ENCODE measurements at places on chromosomes 7 and 10.

DNA sequence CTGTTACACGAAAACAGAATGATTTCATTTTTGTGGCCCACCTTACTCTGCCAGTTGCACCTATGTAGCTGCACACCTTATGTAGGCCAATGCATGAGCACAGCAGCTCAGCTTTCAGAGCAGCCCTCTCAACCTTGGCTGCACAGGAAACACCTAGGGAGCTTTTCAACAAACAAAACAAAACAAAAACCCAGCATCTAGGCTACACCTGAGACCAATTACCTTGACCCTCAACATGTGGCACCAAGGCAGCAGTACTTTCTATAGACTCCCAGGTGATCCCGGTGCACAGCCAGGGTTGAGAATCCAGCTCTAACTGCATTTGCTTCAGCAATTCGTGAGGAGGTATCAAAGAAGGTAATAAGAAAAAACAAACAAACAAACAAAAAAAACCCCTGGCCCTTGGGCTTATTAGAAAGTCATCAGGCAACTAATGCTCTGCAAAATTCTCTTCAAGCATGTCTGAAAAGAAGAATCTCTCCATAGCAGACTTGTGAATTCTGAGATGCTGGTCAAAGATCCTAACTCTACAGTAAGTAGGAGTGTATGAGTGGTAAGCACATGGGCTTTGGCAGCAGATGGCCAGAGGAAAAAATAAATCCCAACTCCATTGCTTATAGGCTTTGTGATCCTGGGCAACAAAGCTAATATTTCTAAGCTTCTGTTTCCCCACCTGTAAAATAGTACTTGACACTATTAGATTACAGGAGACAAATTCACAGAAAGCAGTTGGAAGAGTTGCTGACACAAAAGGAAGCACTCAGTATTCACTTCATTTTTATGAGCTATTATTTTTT lies 113.4 kb upstream of the NOBOX start:
- DNase-seq, result no peak

DNA sequence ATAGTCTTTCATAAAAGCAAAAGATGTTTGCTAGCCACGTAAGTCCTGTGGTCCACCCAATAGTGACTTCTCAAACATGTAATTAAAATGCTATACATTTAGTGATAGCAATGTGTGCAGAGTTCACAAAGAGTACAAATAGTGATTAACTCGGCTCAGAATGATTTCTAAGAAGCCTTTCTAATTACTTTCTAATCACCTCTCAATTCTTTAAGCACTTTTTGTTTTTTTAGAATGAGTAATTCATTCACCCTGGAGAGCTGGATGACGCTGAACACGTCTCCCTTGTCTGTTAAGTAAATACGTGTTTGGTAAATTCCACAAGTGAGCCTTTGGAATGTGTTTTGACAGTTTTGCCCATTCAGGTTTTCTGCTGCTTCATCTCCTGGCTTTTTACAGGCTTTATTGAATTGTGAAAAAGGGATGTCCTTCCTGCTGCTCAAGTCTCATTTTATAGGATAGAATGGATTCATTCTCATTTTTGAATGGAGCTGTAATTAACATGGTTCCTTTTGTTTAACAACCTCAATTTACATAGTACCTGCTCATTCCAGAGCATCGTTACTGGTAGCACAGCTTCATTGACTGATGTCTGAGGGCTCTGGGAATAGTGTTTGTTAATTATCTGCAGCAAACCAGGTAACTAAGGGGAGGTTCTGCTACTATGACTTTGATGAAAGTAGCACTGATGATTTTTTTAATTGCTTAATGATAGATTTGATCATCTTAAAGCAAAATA lies 212.1 kb downstream of the VTI1A start:
- DNase-seq, result no peak

GRCh38 chr7:148772297-148773089 lies 73.8 kb downstream of the CUL1 start:
- peak; percentile 45 for DNase-seq

DNA sequence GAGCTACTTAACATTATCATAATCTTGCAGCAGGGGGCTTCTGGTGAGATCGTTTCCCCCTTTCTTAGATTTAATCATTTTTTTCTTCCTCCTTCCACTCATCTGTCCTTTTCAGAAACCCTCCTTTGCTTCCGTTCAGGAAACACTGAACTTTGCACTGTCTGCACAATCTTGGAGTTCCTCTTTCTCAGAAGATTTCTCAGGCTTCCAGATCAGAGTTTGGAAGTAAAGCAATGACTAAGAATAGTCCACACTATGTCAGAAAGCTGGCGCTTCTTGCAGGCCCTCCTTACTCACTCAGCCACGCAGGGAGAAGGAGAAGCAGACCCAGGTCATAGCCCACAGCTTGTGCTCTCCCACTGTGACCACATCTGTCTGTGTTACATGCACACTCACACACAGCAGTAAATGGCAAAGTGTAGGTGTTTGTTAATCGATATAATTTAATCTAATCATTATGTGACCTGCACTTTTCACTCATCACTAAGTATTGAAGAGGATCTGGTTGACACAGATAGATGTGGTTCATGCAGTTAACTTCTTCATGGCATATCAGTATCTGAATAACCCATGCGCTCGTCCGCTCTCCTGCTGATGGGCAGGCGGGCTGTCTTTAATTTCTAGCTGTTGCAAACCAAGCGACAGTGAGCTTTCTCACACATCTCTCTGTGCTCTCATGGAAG lies 30.2 kb downstream of the ALOX5 start:
- DNase-seq, result no peak

GRCh38 chr7:47661051-47661714 lies 79.3 kb upstream of the TNS3 start:
- DNase-seq, result no peak

DNA sequence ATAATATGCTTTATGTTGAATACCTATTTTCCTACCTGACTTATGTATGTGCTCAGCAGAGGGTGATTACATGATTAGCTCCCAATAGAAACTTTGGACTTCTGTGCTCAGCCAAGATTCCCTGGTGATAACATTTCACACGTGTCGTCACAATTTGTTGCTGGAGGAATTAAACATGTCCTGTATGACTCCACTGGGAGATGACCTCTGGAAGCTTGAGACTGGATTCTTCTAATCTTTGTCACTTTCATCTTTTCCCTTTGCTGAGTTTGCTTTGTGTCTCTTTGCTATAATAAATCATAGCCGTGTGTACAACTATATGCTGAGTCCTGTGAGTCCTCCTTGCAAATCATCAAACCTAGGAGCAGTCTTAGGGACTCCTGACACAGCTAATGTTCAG lies 120.9 kb upstream of the LRRTM3 start:
- no peak for DNase-seq

DNA sequence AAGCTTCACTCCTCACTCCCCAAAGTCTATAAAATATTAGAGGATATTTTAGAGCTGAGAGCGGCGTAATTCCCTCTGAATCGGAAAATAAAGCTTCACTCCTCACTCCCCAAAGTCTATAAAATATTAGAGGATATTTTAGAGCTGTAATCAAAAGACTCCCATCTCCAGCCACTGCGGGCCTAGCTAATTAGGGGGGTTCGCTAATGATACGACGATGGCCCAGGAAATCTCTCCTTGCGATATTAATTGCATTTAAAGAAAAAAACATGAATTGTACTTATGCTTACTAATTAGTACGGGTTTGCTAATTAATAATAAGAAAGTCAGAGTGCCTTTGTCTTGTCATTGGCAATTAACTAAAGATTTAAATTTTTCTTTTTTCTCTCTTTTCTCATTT lies 235.9 kb downstream of the MAD1L1 start:
- no peak for DNase-seq

- DNase-seq, result peak; percentile 68
Observed at GRCh38 chr10:93379731-93380575, 102.2 kb downstream of the MYOF start.

DNA sequence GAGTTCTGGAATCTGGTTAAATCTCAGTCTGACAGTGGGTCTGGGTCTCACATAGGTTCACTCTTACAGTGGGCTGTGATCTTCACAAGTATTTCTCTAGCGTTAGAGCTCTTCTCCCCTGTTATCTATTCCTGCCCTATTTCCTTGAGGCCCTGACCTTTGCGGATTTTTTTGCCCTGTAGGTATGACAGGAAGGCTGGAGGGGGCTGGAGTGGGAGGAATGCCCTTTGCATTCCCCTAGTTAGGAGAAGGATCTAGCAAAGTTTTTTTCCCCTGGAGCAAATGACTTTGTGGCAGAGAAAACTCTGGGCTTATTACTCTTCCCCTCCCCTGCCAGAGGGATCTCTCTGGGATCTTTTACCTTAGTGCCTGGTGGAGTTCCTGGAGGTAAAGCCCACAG lies 49.2 kb downstream of the GALNT11 start:
- no peak for DNase-seq

GRCh38 chr7:917255-918117 lies 37.0 kb downstream of the ADAP1 start:
- no peak for DNase-seq

GRCh38 chr10:42111076-42111475 lies 527.3 kb downstream of the ZNF33B start:
- DNase-seq, result no peak

GRCh38 chr7:27876756-27877155 lies 136.8 kb downstream of the TAX1BP1 start:
- DNase-seq, result no peak

GRCh38 chr10:93601146-93601773 lies at the start of gene RBP4:
Gene RBP4, minus strand, starts transcription at chr10:93601235. Its CDS starts 207 bp downstream, at chr10:93601028.
- no peak for DNase-seq

DNA sequence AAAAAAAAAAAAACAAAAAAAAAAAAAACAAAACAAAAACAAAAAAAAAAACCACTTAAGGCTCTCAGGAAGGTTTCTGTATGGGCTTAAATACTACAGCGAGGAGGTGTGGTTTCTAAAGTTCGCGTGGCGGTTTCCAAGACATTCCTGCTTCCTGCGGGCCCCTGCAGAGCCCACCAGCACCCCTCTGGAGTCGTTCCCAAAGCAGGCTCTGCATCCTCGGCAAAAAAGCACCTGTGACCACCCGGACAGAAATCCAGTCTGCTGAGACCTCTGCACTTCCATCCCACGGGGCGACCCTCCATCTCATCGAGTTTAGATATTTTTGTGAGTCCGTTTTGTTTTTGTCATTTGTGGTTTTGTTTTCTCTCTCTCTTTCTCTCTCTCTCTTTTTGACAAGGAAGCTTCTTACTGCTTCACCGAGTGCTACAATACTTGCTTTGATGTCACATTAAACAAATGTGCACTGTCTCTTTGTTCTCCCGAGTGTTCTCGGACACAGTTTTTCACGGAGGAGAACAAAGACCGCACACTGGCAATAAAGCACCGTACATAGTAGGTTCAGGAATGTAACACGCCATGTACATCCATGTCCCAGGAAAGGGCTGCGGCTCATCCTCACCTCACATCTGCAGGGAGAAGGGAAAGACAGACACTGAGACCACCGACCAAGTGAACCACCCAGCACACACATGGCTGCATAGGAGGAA lies 21.5 kb downstream of the PDGFA start:
- DNase-seq, result no peak

DNA sequence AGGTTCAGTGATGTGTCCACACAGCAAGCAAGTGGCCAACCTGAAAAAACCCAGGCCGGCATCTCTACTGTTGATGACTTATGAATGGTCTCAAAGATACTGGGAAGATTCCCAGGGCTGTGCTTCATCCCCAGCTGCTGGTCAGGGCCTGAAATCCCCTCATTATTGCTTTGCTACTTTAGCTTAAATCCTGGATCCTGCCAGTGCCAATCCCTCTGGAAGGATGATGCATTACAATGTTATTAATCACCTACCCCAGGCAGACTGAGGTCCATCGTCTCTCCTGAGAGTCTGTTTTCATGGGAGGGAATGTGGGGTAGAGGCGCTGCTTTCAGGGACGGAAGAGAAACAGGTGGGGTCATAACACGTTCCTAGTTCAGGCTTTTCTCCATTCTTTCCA lies 371.6 kb downstream of the RPS24 start:
- no peak for DNase-seq

GRCh38 chr10:28036587-28036986 lies 37.7 kb upstream of the ODAD2 start:
- no peak for DNase-seq

GRCh38 chr7:158830211-158830723 lies 958 bp upstream of the ESYT2 start:
- DNase-seq, result no peak

DNA sequence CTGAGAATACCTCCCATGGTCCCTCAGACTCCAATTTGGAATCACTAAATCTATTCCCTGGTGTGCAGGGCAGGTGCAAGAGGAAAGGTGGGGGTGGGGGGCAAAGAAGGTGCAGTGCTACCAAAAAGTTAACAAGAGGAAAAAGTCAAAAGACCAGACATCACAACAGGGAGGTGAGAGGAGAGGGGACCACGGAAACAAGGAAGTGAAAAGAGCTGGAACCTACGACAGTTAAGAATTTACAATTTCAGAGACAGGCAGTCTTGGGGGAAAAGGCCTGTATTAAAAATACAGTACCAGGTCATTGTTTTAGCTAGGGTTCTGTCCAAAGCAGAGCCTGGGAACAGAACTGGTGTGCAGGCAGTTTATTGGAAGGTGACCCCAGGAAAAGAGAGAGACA lies 14.6 kb downstream of the ITGB1 start:
- no peak for DNase-seq

- no peak for DNase-seq
Observed at GRCh38 chr10:49268185-49268584, 30.8 kb upstream of the C10orf71 start.

DNA sequence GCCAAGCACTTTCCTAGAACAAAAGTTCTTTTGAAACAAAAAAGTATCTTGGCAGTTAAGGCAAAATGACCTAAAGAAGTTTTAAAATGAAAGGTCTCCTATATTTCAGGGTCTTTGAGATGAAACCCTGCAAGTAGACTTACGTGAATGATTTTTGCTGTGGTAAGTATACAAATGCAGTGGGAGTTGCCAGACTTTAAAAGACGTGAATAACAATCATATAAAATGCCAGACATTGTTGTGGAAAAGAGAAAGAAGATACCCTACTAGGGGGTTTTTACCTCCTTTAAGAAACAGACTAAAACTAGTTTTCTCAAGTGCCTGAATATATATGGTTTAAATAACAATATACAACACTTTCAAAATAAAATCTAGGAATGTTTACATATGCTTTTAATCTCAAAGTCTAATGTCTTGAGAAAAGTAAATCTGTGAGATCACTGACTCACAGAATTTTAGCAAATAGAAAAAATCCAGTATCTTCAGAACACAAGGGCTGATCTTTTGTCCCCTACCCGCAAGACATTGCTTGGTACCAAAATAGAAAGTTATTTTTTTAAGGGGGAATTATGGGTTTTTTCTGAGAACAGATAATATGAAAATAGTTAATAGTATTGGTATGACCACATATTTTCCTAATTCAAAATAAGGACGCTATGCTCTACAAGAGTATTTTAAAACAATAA lies 29.5 kb downstream of the LRRC17 start:
- DNase-seq, result no peak

- no peak for DNase-seq
Observed at GRCh38 chr7:70446448-70447143, 685.3 kb upstream of the GALNT17 start.
